ENCODE measurements at places on chromosomes 5 and 9. TPM values are rescaled to one million over a fixed set of nuclear protein-coding genes. Genes with fewer than 3 reads are reported as not detected.

- DNase-seq, result no peak
Observed at GRCh38 chr5:633501-633955, 21.4 kb downstream of the CEP72 start.

- no peak for DNase-seq
Observed at GRCh38 chr5:123080215-123080614, 8.8 kb upstream of the PRDM6 start.

- no peak for DNase-seq
Observed at GRCh38 chr9:1460143-1460769, 410.1 kb downstream of the DMRT2 start.

Gene TRIP13
- 1.0 TPM for total RNA-seq

Gene RALGDS
- total RNA-seq, result 150 TPM

Gene TRIM36
- total RNA-seq, result 0.40 TPM

Gene SPATA31C2
- not detected for total RNA-seq

DNA sequence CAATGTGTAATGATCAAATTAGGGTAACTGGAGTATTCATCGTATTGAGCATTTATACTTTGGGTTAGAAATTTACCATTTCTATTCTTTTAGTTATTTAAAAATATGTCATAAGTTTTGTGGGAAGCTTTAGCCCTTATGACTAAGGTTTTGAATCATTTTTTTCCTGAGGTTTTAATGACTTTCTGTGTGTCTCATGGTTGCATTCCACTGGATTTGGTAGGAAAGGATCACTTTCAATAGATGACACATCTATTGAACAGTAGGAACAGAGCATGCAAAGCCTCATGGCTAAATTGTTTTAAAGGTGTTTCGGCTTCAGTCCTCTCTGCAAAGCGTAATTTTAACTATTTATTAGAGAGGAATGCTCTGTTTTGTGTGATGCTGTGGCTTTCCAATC, 512.4 kb upstream of the CHD1 start:
- no peak for DNase-seq

Data from T-helper 17 cell (primary cell).